ENCODE measurements at places on chromosomes 5 and 9. TPM values are rescaled to one million over a fixed set of nuclear protein-coding genes. Genes with fewer than 3 reads are reported as not detected.

DNA sequence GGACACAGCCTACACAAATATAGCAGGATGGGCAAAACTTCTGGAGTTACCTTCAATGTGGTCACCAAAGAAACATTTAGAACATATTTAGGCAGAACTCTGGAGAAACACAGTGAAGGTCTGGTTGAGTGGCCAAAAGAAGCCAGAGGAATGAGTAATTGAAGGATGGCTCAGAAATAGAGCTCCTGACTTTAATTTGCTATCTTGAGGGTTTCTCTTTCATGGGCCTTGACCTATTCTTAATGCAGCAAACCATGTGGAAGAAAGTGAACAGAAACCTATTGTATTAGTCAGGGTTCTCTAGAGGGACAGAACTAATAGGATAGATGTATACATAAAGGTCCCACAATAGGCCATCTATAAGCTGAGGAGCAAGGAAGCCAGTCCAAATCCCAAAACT, 650.5 kb downstream of the ACTL7B start:
- DNase-seq, result no peak

DNA sequence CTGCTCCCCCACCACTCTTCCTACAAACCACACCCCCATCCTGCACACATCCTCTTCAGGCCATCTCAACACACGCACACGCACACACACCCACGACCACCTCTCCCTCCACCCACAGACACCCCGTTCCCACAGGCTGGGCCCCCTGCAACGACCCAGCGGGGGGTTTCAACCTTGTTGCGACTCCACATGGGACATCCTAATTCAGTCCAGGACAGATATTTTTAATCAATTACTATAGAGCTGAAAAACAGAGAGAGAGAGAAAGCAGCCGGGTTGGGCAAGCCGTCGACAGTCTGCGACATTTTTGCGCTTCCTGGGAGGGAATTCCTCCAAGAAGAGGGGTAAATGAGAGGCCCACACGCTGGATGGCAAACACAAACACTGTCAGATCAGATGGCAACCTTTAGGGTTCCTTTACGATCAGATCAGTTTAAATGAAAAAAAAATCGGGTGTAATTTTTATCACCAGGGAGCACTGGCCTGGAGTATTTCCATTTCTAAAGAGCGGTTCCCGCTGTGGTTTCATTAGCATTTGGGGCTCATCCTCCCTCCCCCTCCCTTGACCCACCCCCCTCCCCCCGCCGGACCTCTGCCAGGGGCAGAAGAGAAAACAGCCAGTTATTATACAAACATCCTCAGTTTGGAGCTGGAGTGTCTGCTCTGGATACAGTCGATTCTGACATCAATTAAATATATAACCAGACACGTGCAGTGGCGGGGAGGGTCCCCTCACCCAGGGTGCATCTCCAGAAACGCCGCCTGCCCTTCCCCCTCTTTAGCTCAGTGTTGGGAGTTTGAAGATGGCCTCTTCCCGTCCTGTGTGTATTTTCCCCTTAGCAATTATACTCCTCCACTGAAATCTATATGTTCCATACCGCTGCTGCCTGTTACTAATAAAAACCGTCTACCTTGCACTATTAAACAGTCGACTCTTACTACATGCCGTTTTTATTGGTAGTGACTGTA, 2.3 kb upstream of the IRX2 start:
- peak; percentile 68 for DNase-seq

Gene CDH9
- total RNA-seq, result 0.73 TPM

- no peak for DNase-seq
Observed at GRCh38 chr5:44952376-44952775, 143.6 kb downstream of the MRPS30 start.

- DNase-seq, result no peak
Observed at GRCh38 chr5:133581348-133581747, 31.0 kb downstream of the FSTL4 start.

GRCh38 chr5:115369430-115370144, 73.1 kb upstream of the CCDC112 start:
- no peak for DNase-seq

- no peak for DNase-seq
Observed at GRCh38 chr9:97758334-97758916, 61.3 kb upstream of the XPA start.

Gene CDC20B
- not detected for total RNA-seq

- peak; percentile 58 for DNase-seq
Observed at GRCh38 chr9:16191691-16192402, 639.0 kb downstream of the CCDC171 start.

GRCh38 chr9:99873531-99873930, 32.9 kb upstream of the STX17 start:
- no peak for DNase-seq

- DNase-seq, result no peak
Observed at GRCh38 chr5:173495225-173495904, 121.1 kb downstream of the BOD1 start.

GRCh38 chr9:130842545-130842944, 7.5 kb downstream of the ABL1 start:
- no peak for DNase-seq

- DNase-seq, result no peak
Observed at GRCh38 chr9:13252852-13253251, 26.6 kb downstream of the MPDZ start.

DNA sequence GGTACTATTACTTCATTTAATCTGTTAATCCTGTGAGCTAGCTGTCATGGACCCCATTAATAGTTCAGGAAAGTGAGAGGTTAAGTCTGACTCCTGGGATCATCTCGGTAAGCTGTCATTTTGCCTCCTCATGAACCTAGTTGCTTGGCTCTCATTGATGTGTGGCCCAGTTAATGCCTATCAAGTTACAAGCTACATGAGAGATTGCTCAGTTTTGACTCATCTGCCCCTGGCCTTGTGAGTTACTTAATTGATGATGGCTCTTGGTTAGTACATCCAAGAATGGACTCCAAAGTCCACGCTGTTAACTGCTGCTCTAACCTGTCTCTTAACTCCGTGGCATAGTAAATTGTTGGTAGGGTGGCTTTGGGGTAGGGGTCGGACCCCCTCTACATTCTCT, 23.9 kb downstream of the LARP1 start:
- DNase-seq, result no peak

GRCh38 chr5:168327451-168327850, 36.0 kb downstream of the WWC1 start:
- no peak for DNase-seq

Gene LAMC3
- total RNA-seq, result 12.3 TPM

Gene PDCD1LG2
- not detected for total RNA-seq

DNA sequence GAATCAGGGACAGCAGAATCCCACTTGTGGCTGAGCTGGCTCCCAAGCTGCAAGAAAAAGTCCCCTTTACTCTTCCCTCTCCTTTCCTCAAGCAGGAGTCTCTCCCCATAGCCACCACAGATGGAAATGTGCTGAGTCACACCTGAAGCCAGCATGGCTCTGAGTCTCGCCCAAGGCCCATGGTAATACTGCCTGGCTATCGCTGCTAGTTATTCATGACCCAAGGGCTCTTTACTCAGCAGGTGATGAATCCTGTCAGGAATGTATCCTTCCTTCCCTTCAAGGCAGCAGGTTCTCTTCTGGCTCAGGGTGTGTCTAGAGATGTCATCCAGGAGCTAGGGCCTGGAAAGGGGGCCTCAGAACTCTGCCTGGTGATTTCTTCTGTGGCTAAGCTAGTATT, 403.3 kb upstream of the PTPRD start:
- peak; percentile 3 for DNase-seq

Gene PFN3
- total RNA-seq, result not detected

GRCh38 chr5:83718936-83719495, 1.6 kb downstream of the HAPLN1 start:
- DNase-seq, result no peak

Gene PLPP7
- 3.4 TPM for total RNA-seq

DNA sequence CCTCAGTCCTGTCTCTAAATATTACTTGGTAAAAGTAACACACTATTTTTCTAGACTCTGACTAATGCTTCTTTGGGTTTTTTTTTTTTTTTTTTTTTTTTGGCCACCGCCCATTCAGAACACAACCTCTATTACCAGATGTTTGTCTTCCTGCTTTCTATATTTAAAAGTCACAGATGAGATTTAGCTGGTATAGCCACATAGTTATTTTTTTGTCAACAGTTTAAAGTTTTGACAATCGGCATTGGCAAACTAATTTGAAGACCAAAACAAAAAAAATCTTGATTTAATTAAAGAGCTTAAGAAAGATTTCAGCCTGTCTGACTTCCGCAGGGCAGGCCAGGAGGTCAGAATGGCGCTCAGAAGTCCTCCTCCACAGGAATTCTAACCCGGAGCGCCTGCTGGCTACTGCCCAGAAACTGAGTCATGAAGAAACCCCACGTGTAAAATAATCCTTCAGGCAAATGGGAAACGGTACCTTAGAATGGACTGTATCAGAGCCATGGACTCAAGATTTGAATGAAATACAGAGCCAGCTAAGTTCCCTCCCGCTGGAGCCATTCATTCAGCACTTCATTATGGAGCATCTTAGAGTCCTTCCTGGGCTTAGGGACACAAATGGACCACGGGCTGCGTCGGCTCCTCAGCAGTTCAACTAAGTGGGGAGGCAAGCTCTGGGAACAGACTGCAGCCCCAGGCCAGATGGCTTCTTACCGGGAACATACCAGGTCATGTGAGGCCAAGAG, 55.6 kb downstream of the PTPDC1 start:
- no peak for DNase-seq

Gene FOXD4L3
- total RNA-seq, result not detected

Gene GPX3
- 26.4 TPM for total RNA-seq

DNA sequence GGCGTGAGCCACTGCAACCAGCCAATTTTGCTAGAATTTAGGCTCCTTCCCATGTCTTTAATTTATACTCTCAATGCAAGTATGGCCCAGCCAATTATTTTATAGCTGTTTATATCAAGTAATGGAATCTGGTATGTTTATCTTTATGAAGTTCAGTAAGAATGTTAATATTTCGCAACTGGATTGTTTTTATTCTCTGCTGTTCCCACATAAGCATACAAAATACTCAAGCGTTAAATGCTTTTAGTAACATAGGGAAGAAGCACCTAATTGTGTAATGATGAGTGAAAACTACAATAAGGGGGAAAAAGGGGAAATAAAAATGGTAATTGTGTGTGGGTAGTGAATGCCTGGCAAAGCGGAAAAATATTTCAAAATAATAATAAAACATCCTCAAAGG, 21.3 kb downstream of the PWWP2A start:
- no peak for DNase-seq

DNA sequence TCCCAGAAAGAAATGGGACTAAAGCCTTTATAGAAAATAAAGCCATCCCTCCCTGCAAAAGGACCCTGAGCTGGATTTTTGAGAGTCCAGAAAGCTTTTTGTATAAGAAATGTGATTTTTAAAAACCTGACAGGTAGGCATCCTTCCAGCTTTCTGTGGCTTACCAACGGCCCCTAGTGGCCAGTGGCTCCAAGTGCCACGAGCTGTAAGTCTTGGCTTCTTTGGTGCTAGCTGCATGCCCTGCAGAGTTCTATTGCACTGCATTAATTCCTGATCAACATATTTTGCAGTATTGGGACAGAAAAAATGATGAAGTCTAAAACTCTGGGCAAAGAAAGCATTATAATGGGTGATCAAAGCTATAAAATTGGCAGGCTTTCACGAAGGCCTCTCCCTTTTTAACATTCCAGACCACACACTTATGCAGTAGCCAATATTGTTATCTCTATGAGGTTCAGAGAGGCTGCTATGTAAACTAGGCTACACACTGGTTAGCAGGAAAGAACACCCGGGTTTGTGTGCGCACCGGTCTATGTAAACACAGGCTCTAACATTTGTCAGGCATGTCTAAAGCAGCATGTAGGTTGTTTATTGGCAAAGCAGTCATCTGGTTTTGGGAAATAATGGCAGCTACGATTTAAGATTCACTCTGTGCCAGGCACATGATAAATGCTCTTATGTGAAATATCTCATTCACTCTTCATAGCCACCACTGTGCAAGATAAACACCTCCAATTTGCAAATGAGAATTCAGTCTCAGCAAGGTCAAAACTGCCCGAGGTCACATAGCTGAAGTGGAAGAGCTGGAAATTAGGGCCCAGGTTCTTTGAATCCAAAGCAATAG, 55.2 kb downstream of the NMUR2 start:
- DNase-seq, result peak; percentile 17

- no peak for DNase-seq
Observed at GRCh38 chr5:138985256-138985655, 110.1 kb upstream of the LRRTM2 start.

GRCh38 chr5:108814551-108814950, 66.9 kb downstream of the FER start:
- DNase-seq, result no peak

Gene TAF11L11
- not detected for total RNA-seq

Measured in H1 (cell line).